ENCODE measurements at places on chromosomes 1 and 21.

GRCh38 chr1:85806236-85806965, 98.2 kb upstream of the ZNHIT6 start:
- no peak for DNase-seq

DNA sequence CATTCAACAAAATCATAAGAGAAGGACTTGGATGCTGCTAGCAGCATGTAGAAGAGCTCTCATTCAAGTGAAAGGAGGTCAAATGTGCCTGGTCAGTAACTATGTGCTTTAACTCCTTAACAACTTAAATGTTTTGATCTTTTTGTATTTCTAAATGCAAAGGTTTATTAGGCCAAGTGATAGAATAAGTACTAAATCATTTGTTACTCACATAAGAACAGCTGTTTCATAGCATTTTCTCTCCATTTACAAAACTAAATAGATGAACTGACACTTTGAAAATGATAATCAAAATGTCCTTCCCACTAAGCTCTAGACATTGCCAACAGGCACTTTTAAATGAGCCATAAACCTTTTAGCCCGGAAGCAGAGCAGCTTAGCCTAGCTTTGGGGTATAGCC, 254.3 kb upstream of the PRMT6 start:
- no peak for DNase-seq

DNA sequence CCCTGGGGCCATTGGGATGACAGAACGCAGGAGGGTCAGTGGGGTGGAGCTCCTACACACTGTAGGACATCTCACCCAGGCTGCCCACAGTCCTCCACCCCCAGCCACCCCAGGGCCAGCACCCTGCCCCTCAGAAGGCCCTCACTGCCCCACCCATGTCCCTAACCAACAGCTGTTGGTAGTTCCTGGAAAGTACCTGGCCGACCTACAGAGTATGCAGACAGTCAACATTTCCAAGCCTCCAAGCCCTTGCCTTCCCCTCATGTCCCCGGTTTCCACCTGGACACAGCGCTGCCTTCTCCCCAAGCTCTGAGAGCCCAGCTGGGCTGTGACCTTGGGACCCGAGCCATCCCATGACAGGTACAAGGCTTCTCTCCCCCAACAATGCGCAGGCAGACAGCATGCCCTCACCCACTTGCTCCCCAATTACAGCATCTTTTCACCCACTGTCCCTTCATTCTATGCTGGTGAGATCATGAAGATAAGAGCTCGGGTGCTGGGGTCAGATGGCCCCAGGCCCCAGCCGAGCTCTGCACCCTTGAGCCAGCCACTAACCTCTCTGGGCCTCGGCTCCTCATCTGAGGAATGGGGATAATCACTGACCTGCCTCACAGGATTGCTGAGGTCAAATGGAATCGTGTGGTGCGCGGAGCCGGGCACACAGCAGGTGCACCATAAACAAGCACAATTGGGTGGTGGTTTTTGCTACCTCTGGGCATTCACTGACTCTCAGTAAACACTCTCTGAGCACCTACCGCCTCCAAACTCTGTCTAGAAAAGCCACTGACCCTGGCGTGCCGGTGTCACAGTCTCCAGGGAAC, 11.2 kb downstream of the LAPTM5 start:
- no peak for DNase-seq

- DNase-seq: no peak
Measured at GRCh38 chr1:107940017-107940577, 24.9 kb downstream of the VAV3 start.

GRCh38 chr1:186620566-186621350, 59.5 kb downstream of the PTGS2 start:
- DNase-seq: no peak

- DNase-seq: no peak
Measured at GRCh38 chr1:22889213-22889827, 83.3 kb downstream of the LACTBL1 start.

DNA sequence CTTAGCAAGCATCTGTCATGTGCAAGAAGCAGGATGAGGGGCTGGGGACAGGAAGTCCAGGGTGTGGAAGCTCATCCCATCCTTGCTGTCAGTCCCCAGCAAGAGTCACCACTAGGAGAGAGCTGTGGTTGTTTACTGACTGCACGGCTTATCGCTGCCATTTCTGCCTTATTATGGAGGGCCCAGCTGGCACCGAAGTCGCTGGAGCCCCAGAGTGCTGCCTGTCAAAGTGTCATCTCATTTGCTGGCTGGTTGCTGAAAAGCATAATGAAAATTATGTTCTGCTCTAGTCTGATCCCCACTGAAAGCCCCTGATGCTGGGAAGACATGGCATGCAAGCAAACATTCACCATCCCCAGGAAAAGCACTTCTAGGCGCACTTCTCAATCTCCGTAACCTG, 642.7 kb downstream of the NPHP4 start:
- DNase-seq: no peak

GRCh38 chr1:192005976-192006375, 152.3 kb upstream of the RGS18 start:
- no peak for DNase-seq

DNA sequence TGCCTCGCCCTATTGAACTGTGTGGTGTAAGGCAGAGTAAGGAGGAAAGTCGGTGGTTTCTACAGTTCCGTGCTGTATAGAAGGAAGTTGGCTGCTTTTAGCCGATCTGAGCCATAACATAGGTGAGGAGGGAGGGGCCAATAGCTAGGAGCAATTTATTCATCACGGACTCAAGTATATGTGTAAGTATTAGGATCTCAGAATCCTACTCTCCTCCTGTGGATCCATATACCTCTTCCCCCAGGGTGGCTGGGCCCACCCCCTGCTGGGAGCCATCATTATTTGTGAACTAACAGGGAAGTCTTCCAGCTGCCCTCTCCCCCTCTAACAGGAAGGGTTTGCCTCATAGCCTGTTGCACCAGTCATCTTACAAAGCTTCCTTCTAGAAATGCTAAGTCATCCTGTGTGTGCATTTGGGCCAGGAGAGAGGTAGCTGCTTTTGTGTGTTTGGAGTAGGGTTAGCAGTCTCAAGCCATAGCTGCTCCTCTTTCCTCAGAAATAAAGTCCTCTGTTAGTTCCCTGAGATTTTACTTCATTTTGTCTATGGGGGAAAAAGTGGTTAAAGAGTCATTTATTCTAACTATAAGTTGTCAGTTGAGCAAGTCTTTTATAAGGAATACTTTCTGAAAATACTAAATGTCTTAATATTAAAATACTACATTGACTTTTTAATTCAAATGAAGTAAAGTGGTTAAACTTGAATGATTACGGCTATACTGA, 14.9 kb upstream of the CENPS start:
- DNase-seq: no peak

DNA sequence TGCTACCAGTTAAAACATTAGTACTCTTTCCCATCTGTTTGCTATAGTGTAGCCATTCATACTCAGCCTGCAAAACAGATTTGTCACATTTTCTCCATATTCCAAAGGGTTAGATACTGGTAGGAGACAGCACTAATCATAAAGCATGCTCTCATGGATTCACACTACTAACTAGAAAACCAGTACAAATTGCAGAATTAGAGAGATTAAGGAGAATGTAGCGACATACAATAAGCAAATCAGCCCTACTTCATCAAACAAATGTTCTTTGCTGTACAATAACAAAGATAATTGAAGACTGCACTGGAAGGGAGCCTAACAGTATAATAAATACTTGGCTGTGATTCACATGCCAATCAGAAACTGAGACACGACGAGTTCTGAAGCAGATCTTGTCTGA, 368.0 kb upstream of the PRMT6 start:
- DNase-seq: no peak

DNA sequence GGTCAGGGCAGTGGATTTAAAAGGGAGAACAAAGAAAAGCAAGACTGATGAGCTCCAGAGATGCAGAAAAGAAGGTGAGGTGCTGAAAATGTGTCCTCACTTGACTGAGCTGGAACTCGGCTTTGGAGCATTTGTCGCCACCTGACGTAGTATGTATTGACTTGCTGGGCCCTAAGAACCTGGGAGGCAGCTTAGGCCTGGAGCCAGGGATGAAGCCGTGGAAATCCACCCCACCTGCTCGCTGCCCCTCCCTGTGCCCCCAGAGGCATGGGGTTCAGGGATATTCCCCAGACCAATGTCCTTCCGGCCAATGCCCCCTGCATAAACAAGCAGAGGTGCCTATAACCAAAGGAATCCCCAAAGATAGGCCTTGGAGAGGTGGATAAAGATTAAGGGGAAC, 14.3 kb downstream of the MRAP start:
- no peak for DNase-seq
